Activated CD8-positive, alpha-beta T cell treated with anti-CD3 and anti-CD28 coated beads for 36 hours (primary cell): ENCODE measurements at places on chromosomes 7 and 10.

DNA sequence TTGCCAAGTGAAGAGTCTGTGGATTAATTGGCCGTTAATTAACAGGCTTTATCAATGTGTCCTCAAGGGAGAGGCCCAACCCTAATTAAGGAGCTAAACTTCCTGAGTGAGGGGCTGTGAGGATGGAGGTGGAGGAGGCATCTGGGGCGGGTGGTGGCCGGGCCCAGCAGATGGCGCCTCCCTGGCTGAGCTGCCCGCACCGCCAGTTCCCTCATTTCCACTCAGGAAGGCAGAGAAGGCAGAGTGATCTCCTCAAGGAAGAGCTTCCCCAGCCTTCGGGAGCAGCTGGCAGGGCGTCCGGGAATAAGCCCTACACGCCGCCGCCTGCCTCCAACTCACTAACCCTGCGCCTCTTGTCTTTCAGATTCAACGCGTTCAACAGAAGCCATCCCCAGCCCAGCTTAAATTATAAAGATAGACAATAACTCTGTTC, 112.2 kb downstream of the CYTH3 start:
- H3K27ac ChIP-seq, result no peak overlapping the region
- DNase-seq, result no peak
- no peaks in the 10 kb centered on the region for H3K27me3 ChIP-seq
- H3K4me1 ChIP-seq, result no peaks in the 10 kb centered on the region

DNA sequence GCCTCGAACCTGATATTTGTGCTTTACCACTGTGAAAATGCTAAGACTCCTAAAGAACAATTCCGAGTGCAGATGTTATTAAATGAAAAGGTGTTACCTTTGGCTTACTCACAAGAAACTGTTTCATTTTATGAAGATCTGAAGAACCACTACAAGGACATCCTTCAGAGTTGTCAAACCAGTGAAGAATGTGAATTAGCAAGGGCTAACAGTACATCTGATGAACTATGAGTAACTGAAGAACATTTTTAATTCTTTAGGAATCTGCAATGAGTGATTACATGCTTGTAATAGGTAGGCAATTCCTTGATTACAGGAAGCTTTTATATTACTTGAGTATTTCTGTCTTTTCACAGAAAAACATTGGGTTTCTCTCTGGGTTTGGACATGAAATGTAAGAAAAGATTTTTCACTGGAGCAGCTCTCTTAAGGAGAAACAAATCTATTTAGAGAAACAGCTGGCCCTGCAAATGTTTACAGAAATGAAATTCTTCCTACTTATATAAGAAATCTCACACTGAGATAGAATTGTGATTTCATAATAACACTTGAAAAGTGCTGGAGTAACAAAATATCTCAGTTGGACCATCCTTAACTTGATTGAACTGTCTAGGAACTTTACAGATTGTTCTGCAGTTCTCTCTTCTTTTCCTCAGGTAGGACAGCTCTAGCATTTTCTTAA, 47.7 kb downstream of the MINPP1 start:
- DNase-seq, result no peak
- H3K4me3 ChIP-seq, result no peak overlapping the region
- no peak overlapping the region for H3K27ac ChIP-seq
- H3K36me3 ChIP-seq, result peaks cover 19% of the 10 kb centered on the region
- H3K4me1 ChIP-seq, result peaks cover 15% of the 10 kb centered on the region

GRCh38 chr7:71937840-71938371, 474.2 kb downstream of the CALN1 start:
- H3K27me3 ChIP-seq, result no peaks in the 10 kb centered on the region
- H3K4me3 ChIP-seq, result no peak overlapping the region
- no peaks in the 10 kb centered on the region for H3K4me1 ChIP-seq
- no peak for DNase-seq

GRCh38 chr7:17660116-17660515, 280.2 kb downstream of the SNX13 start:
- DNase-seq, result no peak
- H3K36me3 ChIP-seq, result no peaks in the 10 kb centered on the region
- H3K27me3 ChIP-seq, result no peaks in the 10 kb centered on the region
- no peak overlapping the region for H3K27ac ChIP-seq

DNA sequence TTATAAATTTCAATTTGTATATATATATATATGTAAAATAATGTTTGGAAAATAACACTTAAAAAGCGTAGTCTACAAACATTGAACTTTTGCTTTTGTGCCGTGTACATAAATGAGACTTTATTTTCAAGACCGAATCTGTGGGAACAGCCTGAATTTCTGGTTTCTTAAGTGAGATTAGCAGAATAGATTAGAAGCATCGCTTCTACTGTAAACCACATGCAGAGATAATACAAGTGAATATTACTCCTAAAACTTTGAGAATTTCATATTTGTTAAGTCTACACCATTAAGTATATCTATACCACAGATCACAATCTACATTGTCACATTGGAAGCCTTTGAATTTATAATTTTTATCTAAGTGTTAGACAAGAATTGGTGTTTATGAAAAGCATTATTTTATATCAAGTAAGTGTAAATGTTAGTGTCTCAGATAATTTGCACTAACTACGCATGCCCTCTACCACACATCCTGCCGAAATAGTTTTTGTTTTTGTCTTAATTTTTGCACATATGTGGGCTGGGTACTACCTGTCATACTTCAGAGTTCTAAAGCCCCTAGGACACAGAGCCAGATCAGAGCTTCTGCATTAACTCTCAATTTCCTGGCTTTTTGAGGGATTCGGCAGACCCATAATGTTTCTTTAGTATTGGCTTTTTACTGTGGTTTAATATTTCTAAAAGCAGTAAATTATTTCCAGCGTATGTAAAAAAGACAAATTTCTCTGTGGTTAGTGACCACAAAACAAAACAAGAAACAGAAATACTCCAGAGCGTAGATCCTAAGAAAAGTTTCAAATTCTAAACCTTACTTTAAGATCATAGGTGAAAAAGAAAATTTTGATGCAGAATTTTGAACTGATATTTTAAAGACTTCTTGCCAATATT, 20.0 kb downstream of the TWIST1 start:
- no peak overlapping the region for H3K4me3 ChIP-seq
- H3K27me3 ChIP-seq, result no peaks in the 10 kb centered on the region
- no peak for DNase-seq
- H3K27ac ChIP-seq, result no peak overlapping the region
- H3K36me3 ChIP-seq, result no peaks in the 10 kb centered on the region

GRCh38 chr7:55533050-55533728, 39.1 kb downstream of the VOPP1 start:
- H3K27ac ChIP-seq, result peak overlapping the region; percentile 95
- H3K4me3 ChIP-seq, result peak overlapping the region; percentile 43
- peaks cover 84% of the 10 kb centered on the region for H3K4me1 ChIP-seq
- H3K36me3 ChIP-seq, result peaks cover 12% of the 10 kb centered on the region

GRCh38 chr7:47568547-47568946, 13.4 kb downstream of the TNS3 start:
- H3K4me3 ChIP-seq, result no peak overlapping the region
- H3K4me1 ChIP-seq, result peaks cover 2% of the 10 kb centered on the region
- no peak overlapping the region for H3K27ac ChIP-seq
- DNase-seq, result no peak

DNA sequence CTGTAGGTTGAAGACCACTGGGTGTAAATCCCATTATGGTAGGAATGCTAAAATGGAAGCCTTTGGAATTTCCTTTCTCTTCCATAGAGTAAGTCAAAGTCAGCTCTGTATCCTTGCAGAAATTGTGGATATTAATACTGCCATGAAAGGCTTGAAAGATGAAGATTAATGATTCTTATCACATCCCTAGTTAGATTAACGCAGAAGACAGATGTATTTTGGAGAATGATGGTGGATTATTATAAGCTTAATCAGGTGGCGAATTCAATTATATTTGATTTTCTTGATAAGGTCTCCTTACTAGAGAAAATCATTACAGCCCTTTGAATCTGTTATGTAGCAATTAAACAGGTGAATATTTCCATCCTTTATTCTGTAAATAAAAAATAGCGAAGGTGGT, 270.1 kb downstream of the PHF14 start:
- H3K27ac ChIP-seq, result no peak overlapping the region
- H3K4me1 ChIP-seq, result no peaks in the 10 kb centered on the region
- H3K4me3 ChIP-seq, result no peak overlapping the region
- peaks cover 4% of the 10 kb centered on the region for H3K27me3 ChIP-seq
- no peaks in the 10 kb centered on the region for H3K36me3 ChIP-seq
- no peak for DNase-seq

DNA sequence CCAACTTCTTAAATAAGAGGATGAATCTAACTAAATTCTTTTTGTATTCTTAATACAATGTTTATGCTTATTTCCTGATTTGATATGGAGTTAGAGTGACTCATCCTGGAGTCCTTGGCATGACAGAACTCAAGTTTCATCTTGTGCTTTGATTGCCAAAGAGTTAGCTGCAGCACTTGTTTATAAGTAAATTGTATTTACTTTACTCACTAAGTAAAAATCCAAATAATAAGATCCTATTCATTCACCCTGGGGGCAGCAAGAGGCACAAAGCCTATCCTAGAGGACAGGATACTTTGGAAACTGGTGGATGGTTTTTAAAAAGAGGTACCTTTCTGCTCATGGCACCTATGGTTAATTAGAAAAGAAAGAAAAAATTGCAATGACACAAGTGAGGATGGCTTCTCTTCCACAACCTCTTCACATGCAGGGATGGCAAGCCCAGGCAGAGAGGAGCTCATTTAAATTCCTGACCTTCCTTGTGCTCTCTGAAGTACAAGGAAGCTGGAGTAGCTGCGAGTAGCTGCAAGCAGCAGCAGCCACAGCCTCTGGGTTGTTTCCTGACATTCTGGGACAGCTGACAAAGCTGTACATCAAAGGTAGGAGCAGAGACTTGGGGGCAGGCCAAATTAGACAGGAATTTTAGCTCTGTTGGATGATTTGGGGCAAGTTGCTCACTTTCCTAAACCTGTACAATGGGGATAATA, 28.5 kb upstream of the CROT start:
- peaks cover 2% of the 10 kb centered on the region for H3K27me3 ChIP-seq
- H3K27ac ChIP-seq, result no peak overlapping the region
- peaks cover 17% of the 10 kb centered on the region for H3K4me1 ChIP-seq

DNA sequence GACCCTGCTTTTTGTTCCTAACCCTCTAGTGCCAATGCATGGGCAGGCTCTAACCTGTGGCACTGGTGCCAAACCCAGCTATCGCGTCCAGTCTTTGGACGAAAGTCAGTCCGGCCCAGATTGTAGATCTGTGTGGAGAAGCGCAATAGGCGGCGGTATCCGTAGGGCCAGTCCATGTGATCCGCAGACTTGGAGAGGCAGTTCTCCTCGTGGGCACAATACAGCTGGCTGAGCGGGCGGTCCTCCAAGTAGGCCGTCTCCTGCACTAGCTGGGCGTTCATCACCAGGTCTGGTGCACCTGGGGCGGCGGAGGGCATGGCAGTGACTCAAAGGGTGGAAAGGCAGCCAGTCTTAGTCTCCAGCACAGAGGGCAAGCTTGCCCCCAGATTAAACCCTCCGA, 14.5 kb downstream of the LOXL4 start:
- H3K4me1 ChIP-seq, result no peaks in the 10 kb centered on the region
- no peak for DNase-seq
- H3K27me3 ChIP-seq, result no peaks in the 10 kb centered on the region
- H3K36me3 ChIP-seq, result peaks cover 4% of the 10 kb centered on the region
- no peak overlapping the region for H3K27ac ChIP-seq

GRCh38 chr10:51206500-51206899, 132.2 kb downstream of the PRKG1 start:
- H3K27me3 ChIP-seq, result no peaks in the 10 kb centered on the region
- H3K4me1 ChIP-seq, result no peaks in the 10 kb centered on the region
- no peaks in the 10 kb centered on the region for H3K36me3 ChIP-seq
- H3K27ac ChIP-seq, result no peak overlapping the region

DNA sequence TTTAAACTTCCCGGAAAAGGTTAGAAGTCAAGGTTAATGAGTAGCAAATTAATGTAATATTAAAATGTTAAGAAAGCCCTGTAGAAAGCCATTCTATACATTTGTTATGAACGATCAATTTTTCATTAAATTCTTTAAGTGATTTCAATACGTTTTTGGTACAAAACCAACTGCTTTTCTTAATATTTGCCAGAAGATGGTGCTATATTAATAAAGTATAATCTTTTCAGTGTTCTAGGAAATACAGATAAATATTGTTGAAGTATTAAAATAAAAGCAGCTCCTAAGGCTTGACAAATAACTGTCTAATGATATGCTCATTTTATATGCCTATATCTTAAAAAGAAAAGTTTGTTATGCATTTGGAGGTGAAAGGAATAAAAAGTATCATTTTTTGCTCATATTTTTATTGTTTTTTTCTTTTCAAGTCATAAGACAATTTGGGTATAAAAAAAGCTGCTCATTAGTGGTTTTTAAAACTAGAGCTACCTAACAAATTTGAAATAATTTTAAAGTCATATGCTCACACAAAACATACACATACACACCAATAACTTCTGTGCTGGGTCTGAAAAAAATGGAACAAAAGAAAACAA, 130.3 kb upstream of the POT1 start:
- no peak for DNase-seq
- H3K27me3 ChIP-seq, result no peaks in the 10 kb centered on the region
- no peaks in the 10 kb centered on the region for H3K36me3 ChIP-seq

- no peak overlapping the region for H3K4me3 ChIP-seq
- no peak for DNase-seq
- peaks cover 5% of the 10 kb centered on the region for H3K27me3 ChIP-seq
- no peak overlapping the region for H3K27ac ChIP-seq
- no peaks in the 10 kb centered on the region for H3K36me3 ChIP-seq
These were observed 23.7 kb upstream of the DDC start for GRCh38 chr7:50588937-50589336.

DNA sequence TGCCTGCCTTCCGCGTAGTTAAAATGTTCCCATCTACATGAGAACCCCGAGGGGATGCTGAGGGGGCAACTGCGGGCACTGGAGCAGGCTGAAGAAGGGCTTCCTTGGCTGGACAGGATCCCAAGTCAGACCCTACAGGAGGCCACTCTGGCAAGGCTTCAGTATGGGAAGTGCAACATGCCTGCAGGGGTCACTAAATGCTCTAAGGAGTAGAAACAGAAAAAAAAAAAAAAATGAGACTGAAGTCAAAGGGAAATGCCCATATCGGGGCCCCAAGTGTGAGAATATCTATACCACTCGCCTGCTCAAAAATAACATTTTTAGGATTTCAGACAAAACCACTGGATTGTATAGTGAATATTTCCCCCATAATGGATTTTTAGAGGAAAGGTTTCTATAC, 33.5 kb downstream of the FAM204A start:
- no peak overlapping the region for H3K27ac ChIP-seq
- H3K4me1 ChIP-seq, result no peaks in the 10 kb centered on the region
- H3K4me3 ChIP-seq, result no peak overlapping the region
- H3K36me3 ChIP-seq, result peaks cover 22% of the 10 kb centered on the region
- H3K27me3 ChIP-seq, result no peaks in the 10 kb centered on the region

GRCh38 chr7:33191340-33191739, 62.0 kb downstream of the BBS9 start:
- H3K27ac ChIP-seq, result peak overlapping the region; percentile 46
- H3K4me3 ChIP-seq, result no peak overlapping the region
- no peaks in the 10 kb centered on the region for H3K36me3 ChIP-seq
- no peaks in the 10 kb centered on the region for H3K27me3 ChIP-seq
- peak; percentile 18 for DNase-seq
- peaks cover 18% of the 10 kb centered on the region for H3K4me1 ChIP-seq

GRCh38 chr7:77710861-77711260, 14.6 kb downstream of the RSBN1L start:
- H3K4me3 ChIP-seq, result no peak overlapping the region
- no peaks in the 10 kb centered on the region for H3K27me3 ChIP-seq
